Regular cardiac myocyte (primary cell): ENCODE measurements at places on chromosomes 1 and 21. TPM values are rescaled to one million over a fixed set of nuclear protein-coding genes. Genes with fewer than 3 reads are reported as not detected.

The ADAMTS5 gene
- total RNA-seq, result 3.8 and 5.1 TPM in 2 replicates

The S100B gene
- total RNA-seq, result 0.28 TPM in 1 of 2 replicates, not detected in the other

The SPOCD1 gene
- total RNA-seq, result 32.8 and 44.0 TPM in 2 replicates

The PADI4 gene
- total RNA-seq, result not detected in 2 replicates

The UTS2 gene
- total RNA-seq, result 0.56 TPM in 1 of 2 replicates, not detected in the other

The NBPF4 gene
- total RNA-seq, result not detected in 2 replicates

The MNDA gene
- not detected in 2 replicates for total RNA-seq

The ARHGEF11 gene
- total RNA-seq, result 20.1 and 20.9 TPM in 2 replicates

The LDLRAD1 gene
- not detected in 2 replicates for total RNA-seq

The FAM89A gene
- total RNA-seq, result 2.1 and 5.9 TPM in 2 replicates

The KCNJ6 gene
- under 0.01 and 0.56 TPM in 2 replicates for total RNA-seq

The MCOLN3 gene
- total RNA-seq, result under 0.01 and 0.28 TPM in 2 replicates

The C1orf185 gene
- total RNA-seq, result not detected in 2 replicates

The OSCP1 gene
- 7.1 and 14.7 TPM in 2 replicates for total RNA-seq

The CADM3 gene
- total RNA-seq, result 0.28 TPM in 1 of 2 replicates, not detected in the other

The KRTAP10-7 gene
- total RNA-seq, result not detected in 2 replicates

The CAMSAP2 gene
- total RNA-seq, result 21.7 and 23.1 TPM in 2 replicates

The FAM110D gene
- total RNA-seq, result under 0.01 TPM in 1 of 2 replicates, not detected in the other

The PAQR7 gene
- 9.8 and 13.2 TPM in 2 replicates for total RNA-seq

The DAB1 gene
- 0.28 TPM in 1 of 2 replicates, not detected in the other for total RNA-seq

The WNT9A gene
- 0.28 and 0.38 TPM in 2 replicates for total RNA-seq

The VHLL gene
- total RNA-seq, result 0.96 TPM in 1 of 2 replicates, not detected in the other

The SPSB1 gene
- 24.2 and 25.1 TPM in 2 replicates for total RNA-seq

The OLFM3 gene
- total RNA-seq, result not detected in 2 replicates

The GPR37L1 gene
- not detected in 2 replicates for total RNA-seq

The CD5L gene
- total RNA-seq, result not detected in 2 replicates

The TFAP2E gene
- total RNA-seq, result under 0.01 TPM in 2 replicates

The TRIM46 gene
- total RNA-seq, result 1.5 and 2.5 TPM in 2 replicates

The DEPDC1 gene
- total RNA-seq, result 4.2 and 64.8 TPM in 2 replicates

The ASCL5 gene
- total RNA-seq, result under 0.01 TPM in 1 of 2 replicates, not detected in the other

The RGS4 gene
- 919 and 1,715 TPM in 2 replicates for total RNA-seq

The C2CD2 gene
- 62.9 and 90.8 TPM in 2 replicates for total RNA-seq

The TPTE gene
- not detected in 2 replicates for total RNA-seq

The ARID1A gene
- 7.0 and 11.9 TPM in 2 replicates for total RNA-seq

The RNASEL gene
- 10.5 and 15.2 TPM in 2 replicates for total RNA-seq

The LIPI gene
- total RNA-seq, result not detected in 2 replicates

The FCRL6 gene
- not detected in 2 replicates for total RNA-seq

The C21orf58 gene
- 2.5 and 6.9 TPM in 2 replicates for total RNA-seq

The OR2T2 gene
- total RNA-seq, result not detected in 2 replicates

The LCE6A gene
- total RNA-seq, result not detected in 2 replicates

The OR2L2 gene
- not detected in 2 replicates for total RNA-seq

The RHOU gene
- under 0.01 and 1.1 TPM in 2 replicates for total RNA-seq

The PKLR gene
- 0.56 TPM in 1 of 2 replicates, not detected in the other for total RNA-seq
